Stimulated activated CD4-positive, alpha-beta T cell treated with anti-CD3 and anti-CD28 coated beads, Interleukin-2, amount 100 ng/mL, for 24 hours (primary cell): ENCODE measurements at places on chromosomes 16 and 17.

- DNase-seq, result no peak
Measured at GRCh38 chr16:4737545-4737944, 3.2 kb downstream of the DNAAF8 start.

DNA sequence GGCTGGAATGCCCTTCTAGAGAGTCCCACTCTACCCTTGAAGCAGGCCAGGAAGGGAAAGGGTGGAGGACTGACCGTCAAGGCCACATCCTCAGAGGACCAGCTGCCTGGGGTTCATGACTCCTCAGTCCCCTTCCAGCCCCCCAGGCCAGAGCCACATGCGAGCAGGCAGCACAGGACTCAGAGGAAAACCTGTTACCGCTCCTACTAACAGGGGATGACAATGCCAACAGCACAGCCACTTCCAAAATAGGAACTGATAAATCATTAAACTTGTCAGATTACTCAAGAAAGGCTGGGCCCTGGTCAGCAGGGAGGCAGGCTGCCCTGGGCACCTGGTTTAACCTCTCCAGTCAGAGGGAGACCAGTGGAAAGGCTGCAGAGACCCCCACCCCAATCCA, 206.2 kb upstream of the SDK2 start:
- DNase-seq, result no peak

DNA sequence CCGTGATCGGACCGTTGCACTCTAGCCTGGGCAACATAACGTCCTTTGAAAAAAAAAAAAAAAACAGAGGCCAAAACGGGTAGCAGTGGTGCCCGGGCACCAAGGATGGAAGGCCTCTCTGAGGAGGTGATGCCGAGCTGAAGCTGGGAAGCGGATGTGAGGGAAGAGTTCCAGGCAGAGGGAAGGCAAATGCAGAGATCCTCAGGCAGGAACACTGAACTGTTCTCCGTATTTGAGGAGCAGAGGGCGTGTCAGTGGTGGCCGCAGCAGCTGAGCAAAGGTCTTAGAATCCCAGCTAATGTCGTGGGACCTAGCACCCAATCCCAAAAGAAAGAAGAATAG, 656 bp upstream of the KCTD13 start:
- no peak for DNase-seq

DNA sequence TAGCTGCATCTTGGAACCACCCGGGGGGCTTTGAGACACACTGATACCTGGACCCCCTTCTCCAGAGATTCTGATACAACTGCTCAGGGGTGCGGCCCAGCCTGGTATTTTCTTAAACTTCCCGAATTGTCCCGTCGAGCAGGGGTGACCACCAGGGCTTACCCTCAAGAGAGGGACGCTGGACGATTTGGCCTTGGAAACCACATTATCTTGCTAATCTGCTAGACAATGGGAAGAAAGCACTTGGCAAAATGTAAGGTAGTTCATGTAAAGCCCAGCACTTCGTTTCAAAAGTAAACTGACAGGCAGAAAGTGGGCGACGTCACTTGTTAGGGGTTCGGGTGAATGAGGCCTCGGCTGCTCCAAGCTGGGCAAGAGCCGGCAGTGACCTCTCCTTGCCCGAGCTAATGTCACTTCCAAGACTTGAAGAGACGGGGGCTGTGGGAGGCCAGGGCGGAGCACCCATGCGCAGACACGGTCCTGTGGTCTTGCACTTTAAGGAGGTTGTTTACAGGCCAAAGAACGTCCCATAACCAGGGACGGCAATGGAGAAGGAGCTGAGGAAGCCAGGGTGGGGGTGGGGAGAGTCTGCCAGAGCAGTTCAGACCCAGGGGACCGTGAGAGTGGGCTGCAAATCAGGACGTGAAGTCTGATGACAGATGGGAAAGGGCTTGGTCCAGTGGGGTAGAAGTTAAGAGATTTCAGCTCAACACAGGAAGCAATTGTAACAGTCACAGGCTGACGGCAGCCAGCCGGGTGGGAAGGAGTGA, 152.7 kb upstream of the GSE1 start:
- no peak for DNase-seq

DNA sequence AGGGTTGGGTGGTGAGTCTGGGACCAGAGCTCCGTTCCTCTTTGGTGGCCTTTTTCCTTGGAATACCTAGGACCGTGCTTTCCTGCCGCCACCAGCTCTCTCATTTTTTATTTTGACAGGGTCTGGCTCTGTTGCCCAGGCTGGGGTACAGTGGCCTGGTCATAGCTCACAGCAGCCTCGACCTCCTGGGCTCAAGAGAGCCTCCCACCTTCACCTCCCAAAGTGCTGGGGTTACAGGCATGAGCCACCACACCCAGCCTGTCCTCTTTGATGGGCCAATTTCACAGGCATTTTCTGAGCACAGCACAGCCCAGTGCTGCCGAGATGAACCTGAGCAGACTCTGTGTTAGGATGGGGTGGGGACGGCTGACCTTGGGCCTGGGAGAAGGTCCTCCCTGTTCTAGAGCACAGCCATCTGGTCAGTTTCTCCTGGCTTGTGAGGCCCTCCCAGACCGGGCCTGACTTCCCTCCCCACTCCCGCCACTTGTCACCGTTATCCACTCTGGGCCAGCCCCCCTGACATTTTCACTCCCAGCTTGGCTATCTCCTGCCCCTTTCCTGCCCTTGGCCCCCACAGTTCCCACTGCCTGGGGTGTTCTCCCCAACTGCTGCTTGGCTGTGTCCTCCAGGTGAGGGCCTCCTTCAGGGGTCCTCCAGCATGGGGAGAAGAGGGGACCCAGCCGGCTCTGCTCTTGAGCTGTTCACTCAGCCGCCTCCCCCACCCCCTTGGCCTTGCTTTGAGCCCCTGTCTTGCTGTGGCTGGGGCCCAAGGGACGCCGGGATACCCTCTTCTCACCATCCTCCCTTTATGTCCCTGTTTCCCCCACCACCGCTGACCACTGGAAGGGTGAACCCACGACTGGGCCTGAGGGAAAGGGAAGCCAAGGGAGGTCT, 5.0 kb downstream of the ADCY7 start:
- DNase-seq, result no peak

DNA sequence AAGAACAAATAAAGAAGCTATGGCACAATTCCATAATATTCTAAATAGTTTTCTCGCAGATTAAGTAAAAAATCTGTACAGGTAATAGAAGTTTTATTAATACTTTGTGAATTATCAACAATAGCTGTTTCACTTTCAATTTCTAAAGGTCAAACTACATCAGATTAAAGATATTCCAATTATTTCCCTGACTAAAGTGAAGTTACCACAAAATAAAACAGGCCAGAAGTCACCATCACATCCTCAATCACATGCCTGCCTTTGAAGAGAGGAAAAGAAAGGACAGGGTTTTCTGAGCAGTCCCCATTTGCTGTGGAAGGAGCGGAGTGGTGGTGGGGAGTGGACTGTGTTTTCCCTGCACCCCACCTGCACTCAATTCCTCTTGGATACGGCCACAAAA, 11.1 kb downstream of the ITFG1 start:
- no peak for DNase-seq

GRCh38 chr17:55384643-55385232, 36.9 kb downstream of the MMD start:
- no peak for DNase-seq

- no peak for DNase-seq
Measured at GRCh38 chr16:85909932-85910853, 11.2 kb downstream of the IRF8 start.

DNA sequence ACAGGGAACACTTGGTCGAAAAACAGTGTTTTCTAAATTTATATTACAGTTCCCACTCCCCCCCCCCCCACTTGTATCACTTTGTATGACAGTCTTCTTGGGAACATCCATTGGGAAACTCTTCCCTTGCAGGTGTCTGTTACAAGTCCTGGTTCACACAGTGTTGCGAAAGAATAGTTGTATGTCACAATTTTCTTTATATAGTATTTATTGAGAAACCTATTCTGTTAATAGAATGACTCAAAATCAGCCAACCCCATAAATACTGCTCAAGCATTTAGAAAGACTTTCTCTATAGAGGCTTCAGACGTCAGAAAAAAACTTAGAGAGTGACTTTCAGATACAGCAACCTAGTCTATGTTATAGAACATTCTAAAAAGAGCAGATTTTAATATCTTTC, 414.4 kb downstream of the WWOX start:
- no peak for DNase-seq

DNA sequence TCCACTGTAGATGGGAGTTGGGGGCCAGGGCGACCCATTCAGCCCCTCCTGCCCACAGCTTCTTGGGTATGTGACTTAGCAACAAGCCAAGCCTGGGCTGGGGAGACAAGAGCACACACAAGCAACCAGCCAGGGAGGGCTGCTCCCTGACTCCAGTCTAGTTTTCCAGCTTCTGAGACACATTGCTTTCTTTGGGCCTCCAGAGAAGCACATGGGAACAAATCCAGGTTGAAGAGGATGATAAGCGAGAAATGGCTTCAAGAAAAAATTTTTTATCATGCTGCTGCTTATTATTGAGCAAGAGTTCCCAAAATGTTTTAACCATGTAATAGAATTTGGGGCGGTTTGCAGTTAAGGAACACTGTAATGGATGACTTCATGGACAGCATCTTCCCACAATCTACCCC, 173.7 kb downstream of the SOX9 start:
- DNase-seq, result no peak

GRCh38 chr16:69368866-69369265, 16.9 kb downstream of the TERF2 start:
- no peak for DNase-seq

DNA sequence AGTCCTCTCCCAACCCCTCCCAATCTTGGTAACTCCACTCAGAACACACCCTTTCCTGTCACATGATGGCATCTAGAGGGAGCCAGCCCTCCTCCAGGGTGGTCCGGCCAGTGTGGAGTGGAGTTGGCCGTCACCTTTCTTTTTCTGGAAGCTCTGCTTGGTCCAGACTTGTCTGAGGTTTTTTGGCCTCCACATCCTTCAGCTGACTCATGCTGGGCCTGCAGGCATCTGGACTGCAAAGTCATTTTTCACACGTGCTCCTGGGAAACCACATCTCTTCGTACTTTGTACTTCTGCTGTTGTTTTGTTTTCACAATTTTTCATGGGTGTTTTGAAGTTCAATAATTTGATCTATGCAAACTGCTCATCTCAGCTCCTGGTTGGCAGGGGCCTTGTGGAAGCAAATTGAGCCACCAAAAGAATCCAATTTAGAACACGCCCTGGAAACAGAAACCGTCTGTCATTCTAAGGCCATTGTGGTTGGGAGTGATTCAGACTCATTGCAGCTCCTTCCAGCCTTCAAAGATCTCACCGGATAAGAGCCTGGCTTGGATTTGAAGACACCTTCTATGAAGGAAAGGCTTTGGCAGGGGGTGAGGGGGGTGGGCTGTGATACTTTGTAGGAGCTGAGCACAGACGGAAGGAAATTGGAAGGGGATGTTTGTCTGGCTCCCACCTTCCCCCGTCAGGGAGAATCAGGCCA, 42.4 kb upstream of the NF1 start:
- DNase-seq, result no peak

DNA sequence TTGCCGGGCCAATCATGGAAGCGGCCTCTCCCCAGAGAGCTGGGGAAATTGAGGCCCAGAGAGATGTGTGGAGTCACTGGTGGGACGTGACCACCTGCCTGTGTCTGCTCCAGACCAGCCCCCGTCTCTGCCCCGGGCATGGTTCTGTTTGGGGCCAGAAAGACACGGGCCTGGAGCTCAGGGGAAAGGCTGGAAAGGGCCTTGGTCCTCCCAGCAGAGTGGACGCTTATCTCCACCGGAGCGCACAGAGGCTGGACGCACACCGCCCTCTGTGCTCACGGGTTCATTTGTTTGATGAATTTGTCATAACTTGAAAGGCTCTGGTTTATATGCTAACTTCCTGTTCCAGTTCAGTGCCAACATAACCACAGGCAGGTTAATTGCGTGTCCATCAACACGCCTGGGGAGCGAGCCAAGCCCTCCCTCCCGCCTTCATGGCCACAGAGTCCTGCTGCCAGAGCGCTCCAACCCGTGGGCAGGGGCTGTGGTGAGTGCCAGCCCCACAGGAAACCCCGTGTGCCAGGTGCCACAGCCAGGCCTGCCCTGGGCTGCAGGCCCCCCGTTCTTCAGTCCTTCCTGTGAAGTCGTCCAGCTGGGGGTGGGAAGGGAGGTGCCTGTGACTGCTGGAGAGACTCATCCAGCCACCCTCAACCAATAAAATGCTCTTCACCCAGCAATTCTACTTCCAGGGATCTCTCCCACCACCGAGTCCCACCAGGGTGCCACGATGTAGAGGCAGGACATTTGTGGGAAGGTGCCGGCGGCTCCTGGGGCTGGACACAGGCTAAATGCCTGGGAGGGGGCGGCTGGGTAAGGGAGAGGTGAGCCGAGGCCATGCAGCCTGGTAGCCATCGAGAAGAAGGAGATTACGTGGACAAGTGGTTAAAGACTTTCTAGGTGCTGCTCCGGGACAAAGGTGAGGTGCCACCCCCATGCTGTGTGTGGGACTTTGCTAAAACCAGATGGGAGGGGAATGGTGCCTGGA, 29.4 kb upstream of the BAHCC1 start:
- no peak for DNase-seq

GRCh38 chr16:50460538-50461399, 87.4 kb upstream of the NKD1 start:
- no peak for DNase-seq

DNA sequence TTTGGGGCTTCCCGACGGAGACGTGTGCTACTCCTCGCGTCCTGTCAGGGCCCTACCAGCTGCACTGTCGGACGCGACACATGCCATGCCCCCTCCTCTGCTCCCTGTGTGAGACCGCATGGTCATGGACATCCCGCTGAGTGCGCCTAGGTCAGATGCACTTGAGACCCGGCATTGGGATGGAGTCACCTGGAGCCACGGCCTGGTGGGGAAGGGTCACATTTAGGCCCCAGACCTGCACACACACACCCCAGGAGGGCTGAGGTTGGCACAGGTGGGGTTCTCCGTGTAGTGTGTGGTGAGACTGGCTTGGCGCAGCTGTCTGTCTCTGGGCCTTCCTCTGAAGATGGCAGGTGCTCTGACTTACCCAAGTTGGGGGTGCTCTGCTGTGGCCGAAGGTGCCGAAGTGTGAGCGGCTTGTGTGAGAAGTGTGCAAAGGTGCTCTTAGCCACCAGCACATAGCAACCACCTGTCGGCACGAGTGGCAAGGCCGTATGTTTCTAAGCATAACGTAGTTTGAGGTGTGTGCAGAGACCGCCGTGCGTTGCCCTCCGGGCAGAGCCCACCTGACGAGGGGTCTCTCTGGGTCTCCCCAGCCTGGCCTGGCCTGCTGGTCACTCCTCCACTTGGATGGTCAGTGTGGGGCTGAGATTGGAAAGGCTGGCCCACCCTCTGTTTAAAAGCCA, 108.6 kb downstream of the BANP start:
- DNase-seq, result no peak

DNA sequence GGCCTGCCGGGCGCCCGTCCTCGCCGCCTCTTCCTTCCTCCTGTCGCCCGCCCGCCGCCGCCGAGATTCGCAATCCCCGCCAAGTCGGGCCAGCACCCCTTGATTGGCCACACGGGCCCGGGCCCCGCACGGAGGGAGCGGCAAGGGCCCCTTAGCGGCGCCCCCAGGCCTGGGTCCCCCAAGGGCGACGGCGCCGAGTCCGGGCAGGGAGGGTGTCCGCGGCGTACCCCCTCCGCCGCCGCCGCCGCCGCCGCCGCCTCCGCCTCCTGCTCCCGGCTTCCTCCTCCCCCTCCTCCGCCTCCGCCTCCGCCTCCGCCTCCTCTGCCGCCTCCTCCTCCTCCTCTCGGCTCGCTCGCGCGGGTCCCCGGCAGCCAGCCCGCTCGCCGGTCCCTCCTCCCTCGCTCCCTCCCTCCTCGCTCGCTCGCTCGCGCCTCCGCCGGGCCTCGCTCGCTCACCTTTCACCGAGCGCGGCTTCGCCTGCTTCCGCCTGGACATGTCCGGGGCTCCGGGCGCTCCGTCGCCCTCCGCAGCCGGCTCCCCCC, 561 bp downstream of the ZNF423 start:
- peak; percentile 54 for DNase-seq
